ENCODE measurements at places on chromosomes 3 and 15. TPM values are rescaled to one million over a fixed set of nuclear protein-coding genes. Genes with fewer than 3 reads are reported as not detected.
A peak's percentile ranks its signal among the peaks of the same experiment; 100 is the strongest.

- DNase-seq: no peak
These were observed 3.9 kb downstream of the EPM2AIP1 start for GRCh38 chr3:36989005-36989404.

The TMEM158 gene
- total RNA-seq: 4.6 TPM

The BUB1B gene
- total RNA-seq: 12.2 TPM

- no peak for DNase-seq
These were observed 38.7 kb upstream of the ASB14 start for GRCh38 chr3:57331078-57331610.

GRCh38 chr3:14156201-14156600 is 22.2 kb downstream of the XPC start:
- DNase-seq: peak; percentile 63

The PRSS50 gene
- not detected for total RNA-seq

DNA sequence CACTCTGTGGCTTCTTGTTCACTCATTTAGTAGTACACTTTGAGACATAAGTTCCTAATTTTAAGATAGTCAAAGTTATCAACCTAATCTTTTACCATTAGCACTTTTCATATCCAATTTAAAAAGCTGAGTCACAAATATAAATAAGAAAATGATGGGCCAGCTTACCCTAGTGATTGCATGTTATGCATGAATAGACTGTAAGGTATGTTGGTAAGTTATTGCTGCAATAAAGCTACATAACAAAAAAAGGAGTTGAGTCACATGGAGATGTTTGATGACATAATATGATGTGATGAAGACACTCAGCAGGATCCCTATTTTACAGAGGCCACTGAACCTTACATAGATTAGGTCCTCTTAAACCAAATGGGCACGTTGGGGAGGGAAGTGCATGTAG is 161.3 kb downstream of the OCA2 start:
- DNase-seq: no peak

- DNase-seq: no peak
These were observed 87.4 kb downstream of the NFKBIZ start for GRCh38 chr3:101936419-101937356.

DNA sequence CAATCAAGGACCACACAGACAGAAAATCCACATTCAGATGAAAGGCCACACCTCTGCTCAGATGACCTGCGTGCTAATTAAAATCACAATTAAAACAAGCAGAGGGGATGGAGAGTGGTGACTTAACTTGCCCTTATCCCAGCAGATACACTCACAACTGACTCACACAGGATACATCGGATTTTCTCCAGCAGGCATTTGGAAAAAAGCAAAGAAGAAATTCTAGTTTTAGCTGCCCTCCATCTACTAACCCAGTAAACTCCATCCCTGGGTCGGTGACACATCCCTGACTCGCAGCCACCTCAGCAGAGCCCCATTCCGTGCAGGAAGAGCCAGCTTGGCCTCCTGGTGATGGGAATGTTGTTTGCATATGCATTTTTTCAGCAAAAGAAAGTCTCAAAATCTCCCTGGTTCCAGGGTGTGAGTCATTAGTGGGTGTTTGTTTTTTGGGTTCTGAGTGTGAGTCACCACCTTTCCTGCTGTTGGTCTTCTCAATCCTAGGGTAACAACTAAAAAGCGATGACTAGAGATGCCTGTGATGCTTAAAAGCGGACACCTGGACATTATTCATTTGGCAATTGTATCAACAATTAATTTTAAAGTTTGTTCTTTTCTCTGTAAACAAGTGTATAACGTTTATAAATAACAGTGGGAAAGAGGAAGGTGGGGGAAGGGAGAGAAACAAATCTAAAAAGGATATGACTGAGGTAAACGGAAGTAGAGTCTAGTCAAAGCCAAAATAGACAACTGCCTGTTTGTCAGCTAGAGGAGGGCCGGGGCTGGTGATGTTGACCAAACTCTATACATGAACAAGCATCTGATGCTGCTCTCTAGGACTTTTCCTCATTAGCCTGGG is 49.8 kb upstream of the SLC4A7 start:
- peak; percentile 80 for DNase-seq

DNA sequence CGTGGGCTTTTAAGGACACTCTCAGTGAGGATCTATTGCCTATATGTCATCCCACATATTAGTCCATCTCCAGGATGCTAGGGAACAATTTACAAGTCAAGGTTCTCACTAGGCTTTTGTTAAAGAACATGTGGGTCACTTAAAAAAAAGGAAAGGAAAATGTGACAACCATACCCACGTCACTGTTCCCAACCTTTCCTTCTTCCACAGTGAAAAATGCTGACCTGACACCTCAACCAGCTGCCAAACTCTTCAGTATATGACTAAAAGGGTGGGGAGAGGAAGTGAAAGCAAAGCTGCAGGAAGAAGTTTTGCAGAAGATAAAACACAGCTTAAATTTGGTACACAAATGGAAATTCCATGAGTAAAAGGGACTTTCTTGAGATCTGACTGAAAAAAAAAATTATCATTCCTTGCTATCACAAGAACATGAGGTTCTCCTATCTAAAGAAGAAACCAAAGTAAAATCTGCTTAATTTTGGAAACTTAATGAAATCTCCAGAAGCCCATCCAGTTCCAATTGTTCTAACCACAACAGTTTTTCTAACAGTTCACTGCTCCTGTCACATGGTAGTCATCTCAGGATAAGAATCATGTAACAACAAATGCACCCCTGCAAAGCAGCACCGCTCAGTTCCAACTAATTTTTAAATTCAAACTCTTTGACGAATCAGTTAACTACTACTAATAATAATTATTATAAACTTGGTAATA is 117.0 kb upstream of the TSPAN3 start:
- no peak for DNase-seq

- no peak for DNase-seq
These were observed 28.7 kb downstream of the ZIC4 start for GRCh38 chr3:147377412-147378367.

The ZNF280D gene
- total RNA-seq: 59.3 TPM

- DNase-seq: no peak
These were observed 54.7 kb downstream of the CTDSPL2 start for GRCh38 chr15:44482090-44482489.

DNA sequence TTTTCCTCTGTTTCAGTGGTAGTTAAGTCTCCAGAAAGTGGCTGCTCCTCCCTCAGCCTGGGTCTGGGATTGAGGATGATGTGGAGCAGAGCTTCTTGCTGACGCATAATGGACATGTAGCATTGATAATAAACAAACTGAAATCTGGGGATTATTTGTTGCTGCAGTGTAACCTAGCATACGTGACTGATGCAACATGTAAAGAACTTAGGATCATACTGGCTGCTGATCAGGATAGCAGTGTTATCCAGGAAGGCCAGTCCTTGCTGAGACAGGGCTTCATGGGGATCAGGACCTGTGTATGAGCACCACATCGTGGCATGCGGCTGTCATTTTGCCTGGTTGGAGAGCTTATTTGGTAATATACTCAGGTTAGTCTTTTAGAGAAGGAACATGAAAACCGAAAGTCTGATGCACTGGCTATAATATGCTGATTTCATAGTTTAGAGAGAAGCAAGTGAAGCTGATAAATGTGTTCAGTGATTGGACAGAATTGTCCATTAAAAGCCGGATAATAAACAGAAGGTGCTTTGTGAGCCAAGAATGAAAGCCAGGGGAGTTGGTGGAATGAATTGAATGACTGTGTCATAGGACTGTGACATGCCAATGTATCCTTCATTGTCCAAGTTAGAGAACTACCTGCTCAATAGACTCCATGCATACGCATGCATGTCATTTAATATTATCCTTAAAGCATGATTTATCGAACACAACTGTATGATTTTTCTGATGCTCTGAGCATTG is 4.1 kb downstream of the MINAR1 start:
- DNase-seq: no peak

- no peak for DNase-seq
These were observed 204.0 kb upstream of the WNT5A start for GRCh38 chr3:55691141-55691540.

DNA sequence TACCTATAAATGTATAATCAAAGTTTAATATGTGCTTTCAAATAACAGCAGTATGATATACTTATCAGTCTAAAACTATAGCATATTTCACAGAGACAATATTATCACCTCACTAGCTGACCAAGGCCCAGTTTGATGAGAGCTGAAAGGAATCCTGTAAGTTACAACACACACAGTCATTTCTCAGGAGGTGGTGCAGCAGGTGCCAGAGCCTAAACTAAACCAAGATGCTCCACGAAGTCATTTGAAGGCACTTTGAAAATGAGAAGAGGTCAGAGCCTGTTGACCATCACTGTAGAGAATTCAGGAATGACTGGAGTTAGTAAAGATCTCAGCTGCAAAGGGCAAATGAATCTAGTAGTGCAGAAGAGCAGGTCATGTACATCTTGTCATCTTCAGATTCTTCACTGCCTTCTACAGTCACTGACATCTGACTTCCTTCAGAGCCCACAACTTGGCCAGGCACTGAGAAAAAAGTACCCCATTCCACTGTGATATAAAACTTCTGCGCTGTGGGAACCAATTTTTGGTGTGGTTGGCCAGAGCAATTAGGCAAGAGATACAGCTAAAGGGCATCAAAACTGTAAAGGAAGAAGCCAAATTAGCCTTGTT is 7.9 kb downstream of the GBE1 start:
- no peak for DNase-seq

DNA sequence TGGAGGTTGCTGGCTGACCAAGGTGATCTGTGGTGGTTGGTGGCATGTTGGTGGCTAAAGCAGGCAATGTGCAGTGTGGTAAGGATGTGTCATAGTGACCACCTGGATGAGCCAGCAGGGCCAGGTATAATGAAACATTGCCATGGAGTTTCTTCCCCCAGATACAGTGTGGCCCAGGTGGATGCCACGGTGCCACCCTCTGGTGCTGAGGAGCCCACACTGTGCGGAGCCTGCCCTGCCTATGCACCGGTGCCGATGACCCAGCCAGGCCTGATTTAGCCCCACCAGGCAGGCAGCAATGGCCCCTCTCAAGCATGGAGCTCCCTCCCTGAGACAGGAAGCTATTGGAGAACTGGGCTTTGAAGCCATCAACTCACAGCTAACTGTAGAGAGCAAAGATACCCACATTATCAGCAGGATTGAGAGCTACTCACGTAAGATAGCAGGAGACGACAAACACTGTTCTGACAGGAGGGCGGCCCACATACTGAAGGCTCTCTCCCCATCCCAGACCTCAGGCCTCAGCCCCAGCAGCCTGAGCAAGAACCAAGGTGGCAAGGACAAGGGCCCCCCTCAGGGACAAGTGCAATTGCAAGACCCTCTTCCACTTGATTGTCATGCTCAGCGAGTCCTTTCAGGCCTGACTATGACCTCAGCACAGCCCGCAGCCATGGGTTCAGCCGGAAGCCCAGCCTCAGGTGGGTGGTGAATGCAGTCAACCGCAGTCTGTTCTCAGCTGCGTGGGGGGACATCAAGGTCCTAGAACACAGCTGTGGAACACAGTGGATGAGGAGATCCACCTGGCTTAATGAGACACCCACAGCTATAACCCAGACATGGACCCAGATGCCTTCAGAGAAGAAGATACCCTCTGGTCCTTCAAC is 82.8 kb upstream of the CDV3 start:
- no peak for DNase-seq

- no peak for DNase-seq
These were observed 64.1 kb upstream of the HEG1 start for GRCh38 chr3:125119752-125120378.

The RUVBL1 gene
- 35.6 TPM for total RNA-seq

GRCh38 chr15:71595846-71596553 is 214.4 kb upstream of the NR2E3 start:
- no peak for DNase-seq

The SPG11 gene
- 81.0 TPM for total RNA-seq

The TMCO5A gene
- total RNA-seq: not detected

The LYSMD4 gene
- 30.3 TPM for total RNA-seq

The CSTA gene
- total RNA-seq: 197 TPM

GRCh38 chr15:60652870-60653269 is 173.9 kb upstream of the ICE2 start:
- no peak for DNase-seq

The CNTN4 gene
- total RNA-seq: 8.1 TPM

The ACAN gene
- 0.19 TPM for total RNA-seq

The SLC51A gene
- total RNA-seq: not detected

The ALDH1L1 gene
- 5.1 TPM for total RNA-seq

The ATP13A3 gene
- total RNA-seq: 64.6 TPM

The SEMA3G gene
- 23.8 TPM for total RNA-seq

GRCh38 chr3:30440880-30441279 is 165.5 kb upstream of the TGFBR2 start:
- DNase-seq: no peak

The FAM107A gene
- total RNA-seq: 18.1 TPM

DNA sequence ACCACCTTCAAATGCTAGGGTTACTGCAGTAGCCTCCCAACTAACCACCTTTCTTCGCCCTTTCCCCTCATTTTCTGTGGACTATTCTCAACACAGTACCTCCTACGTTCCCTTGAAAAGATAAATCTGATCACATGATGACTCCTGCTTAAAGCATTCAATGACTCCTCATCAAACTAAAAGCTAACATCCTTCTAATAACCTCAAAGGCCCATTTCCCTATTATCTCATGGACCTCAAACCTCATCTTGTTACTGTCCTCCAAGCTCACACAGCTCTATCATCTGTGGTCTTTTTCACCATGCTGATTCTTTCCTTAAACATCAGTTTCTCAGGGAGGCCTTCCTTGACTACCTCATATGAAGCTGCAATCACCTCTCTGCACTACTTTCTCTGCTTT is 29.6 kb downstream of the GADL1 start:
- DNase-seq: no peak

The GOLGA8M gene
- not detected for total RNA-seq

- DNase-seq: no peak
These were observed 7.3 kb downstream of the NEK4 start for GRCh38 chr3:52763466-52763865.

The HHLA2 gene
- total RNA-seq: not detected

DNA sequence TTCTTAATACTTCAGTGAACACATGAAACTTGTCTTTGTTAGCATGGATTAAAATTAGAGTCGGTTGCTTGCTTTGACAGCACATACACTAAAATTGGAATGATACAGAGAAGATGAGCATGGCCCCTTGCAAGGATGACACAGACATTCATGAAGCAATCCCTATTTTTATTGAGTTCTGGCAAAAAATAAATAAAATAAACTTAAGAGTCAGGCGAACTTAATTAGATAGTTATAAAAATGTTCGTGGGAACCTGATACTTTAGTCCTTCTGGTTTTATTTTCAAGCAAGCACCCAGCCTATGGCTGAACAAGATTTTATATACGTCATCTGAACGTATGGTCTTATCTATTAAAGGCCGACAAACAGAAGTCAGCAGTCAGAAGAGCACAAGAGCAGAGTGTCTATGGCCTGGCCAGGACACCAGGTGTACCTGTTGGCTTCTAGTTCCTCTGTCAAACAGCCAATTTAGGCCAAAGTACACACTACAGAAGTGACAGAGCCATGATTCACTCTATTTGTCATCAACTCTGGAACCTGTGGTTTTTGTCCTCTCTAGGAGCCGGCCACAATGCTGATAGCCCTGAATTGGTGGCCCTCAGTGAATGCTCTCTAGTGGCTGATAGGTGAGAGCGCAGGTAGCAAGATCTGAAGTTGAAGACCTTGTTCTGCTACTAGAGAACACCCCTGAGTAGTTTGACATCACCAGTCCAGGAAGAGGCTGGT is 64.3 kb downstream of the LEO1 start:
- no peak for DNase-seq
